ENCODE measurements at places on chromosomes 4 and X.

GRCh38 chr4:138972956-138973801 is 42.4 kb upstream of the NOCT start:
- H3K27ac ChIP-seq = no peak overlapping the region
- H3K27me3 ChIP-seq = no peaks in the 10 kb centered on the region
- H3K36me3 ChIP-seq = no peaks in the 10 kb centered on the region
- H3K4me3 ChIP-seq = no peak overlapping the region

DNA sequence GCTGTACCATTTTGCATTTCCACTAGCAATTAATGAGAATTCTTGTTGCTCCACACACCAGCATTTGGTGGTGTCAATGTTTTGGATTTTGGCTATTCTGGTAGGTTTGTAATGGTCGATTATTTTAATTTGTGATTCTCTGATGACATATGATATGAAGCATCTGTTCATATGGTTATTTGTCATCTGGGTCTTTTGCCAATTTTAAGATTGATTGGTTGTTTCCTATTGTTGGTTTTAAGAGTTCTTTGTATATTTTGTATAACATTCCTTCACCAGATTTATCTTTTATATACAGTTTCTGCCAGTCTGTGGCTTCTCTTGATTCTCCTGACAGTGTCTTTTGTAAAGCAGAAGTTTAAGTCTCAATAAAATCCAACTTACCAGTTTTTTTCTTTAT is 18.5 kb upstream of the BDH2 start:
- H3K36me3 ChIP-seq = no peaks in the 10 kb centered on the region
- no peak overlapping the region for H3K27ac ChIP-seq

DNA sequence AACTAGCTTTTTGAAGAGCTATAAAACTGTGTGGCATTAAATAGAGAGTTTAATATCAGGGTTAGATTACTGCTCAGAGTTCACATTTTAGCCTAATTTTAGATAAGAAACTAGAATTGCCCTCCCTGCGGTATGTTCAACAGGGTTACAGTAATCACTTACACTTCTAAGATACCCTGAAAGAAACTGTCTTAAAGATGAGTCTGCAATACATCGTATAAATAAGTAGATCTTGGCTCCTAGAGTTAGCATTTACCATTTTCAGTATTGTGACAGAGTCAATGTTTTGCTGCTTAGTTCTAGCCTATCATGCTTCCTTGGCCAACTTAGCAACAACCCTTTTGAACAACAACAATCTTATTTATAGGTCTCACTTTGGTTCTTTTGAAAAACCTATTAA is 217.8 kb upstream of the NDST4 start:
- H3K36me3 ChIP-seq = no peaks in the 10 kb centered on the region
- no peaks in the 10 kb centered on the region for H3K27me3 ChIP-seq
- H3K4me3 ChIP-seq = no peak overlapping the region
- H3K27ac ChIP-seq = no peak overlapping the region
- DNase-seq = no peak
- H3K4me1 ChIP-seq = no peaks in the 10 kb centered on the region

- H3K27ac ChIP-seq = peak overlapping the region; percentile 17
- H3K36me3 ChIP-seq = peaks cover 27% of the 10 kb centered on the region
- H3K4me1 ChIP-seq = peaks cover 44% of the 10 kb centered on the region
- H3K27me3 ChIP-seq = peaks cover 17% of the 10 kb centered on the region
- no peak for DNase-seq
- no peak overlapping the region for H3K4me3 ChIP-seq
Observed at GRCh38 chr4:77002321-77003107, 53.0 kb downstream of the SEPTIN11 start.

DNA sequence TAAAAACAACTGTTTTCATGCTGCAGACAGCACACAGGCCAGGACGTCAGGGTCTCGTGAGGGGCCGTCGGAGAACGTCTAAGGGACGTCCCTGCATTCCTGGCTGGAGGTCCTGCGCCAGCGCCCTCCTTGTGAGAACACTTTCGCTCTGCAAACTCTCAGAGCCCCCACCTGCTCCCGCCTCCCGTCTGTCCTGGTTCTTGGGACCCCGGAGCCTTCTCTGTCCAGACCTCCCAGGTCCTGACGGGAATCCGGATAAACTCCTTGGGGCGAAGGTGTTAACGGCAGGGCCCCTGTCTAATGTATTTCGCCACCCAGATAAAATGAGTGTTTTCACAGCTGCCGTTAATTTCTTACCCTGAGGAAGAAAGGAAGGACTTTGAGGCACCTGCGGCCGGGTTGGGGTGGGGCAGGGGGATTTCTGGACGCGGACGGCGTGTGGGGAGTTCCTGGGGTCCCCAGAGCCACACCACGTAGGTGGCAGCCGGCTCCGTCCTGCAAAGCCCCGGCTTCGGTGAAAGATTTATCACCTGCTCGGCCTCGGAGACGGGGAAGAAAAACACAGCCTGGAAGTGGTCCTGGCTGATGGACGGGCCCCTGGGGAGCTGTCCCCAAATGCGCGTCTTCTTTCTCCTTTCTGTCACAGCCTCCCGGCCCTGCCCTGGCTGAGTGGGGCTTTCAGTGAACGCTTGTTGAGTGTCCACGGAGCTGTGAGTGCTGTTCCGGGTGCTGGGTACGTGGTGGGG is 35.1 kb upstream of the PPP2R3B start:
- H3K27me3 ChIP-seq = peaks cover 10% of the 10 kb centered on the region
- H3K27ac ChIP-seq = no peak overlapping the region
- H3K4me3 ChIP-seq = no peak overlapping the region

- no peaks in the 10 kb centered on the region for H3K27me3 ChIP-seq
- no peak for DNase-seq
- H3K4me1 ChIP-seq = peaks cover 21% of the 10 kb centered on the region
- H3K36me3 ChIP-seq = peaks cover 62% of the 10 kb centered on the region
- H3K27ac ChIP-seq = peak overlapping the region; percentile 75
- H3K4me3 ChIP-seq = no peak overlapping the region
Observed at GRCh38 chr4:55866290-55866907, 13.0 kb downstream of the EXOC1 start.

DNA sequence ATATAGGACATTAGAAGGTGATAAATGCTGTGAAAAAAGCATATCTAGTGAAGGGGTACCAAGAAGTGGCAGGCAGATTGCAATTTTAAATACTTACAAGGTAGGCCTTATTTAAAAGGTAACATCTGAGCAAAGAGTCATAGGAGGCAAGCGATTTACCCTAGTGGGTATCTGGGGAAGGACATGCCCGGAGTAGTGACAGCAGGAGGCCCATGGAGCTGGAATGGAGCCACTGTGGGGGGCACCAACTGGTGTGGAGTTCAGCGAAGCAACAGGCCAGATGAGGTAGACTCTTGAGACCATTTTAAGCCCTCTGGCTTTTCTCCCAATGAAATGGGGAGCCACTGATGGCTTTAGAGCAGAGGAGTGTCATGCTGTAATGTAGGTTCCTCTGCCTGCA is 37.3 kb downstream of the SEC24D start:
- H3K27ac ChIP-seq = no peak overlapping the region
- H3K36me3 ChIP-seq = peaks cover 80% of the 10 kb centered on the region
- H3K4me1 ChIP-seq = peaks cover 13% of the 10 kb centered on the region
- no peak overlapping the region for H3K4me3 ChIP-seq
- no peak for DNase-seq

DNA sequence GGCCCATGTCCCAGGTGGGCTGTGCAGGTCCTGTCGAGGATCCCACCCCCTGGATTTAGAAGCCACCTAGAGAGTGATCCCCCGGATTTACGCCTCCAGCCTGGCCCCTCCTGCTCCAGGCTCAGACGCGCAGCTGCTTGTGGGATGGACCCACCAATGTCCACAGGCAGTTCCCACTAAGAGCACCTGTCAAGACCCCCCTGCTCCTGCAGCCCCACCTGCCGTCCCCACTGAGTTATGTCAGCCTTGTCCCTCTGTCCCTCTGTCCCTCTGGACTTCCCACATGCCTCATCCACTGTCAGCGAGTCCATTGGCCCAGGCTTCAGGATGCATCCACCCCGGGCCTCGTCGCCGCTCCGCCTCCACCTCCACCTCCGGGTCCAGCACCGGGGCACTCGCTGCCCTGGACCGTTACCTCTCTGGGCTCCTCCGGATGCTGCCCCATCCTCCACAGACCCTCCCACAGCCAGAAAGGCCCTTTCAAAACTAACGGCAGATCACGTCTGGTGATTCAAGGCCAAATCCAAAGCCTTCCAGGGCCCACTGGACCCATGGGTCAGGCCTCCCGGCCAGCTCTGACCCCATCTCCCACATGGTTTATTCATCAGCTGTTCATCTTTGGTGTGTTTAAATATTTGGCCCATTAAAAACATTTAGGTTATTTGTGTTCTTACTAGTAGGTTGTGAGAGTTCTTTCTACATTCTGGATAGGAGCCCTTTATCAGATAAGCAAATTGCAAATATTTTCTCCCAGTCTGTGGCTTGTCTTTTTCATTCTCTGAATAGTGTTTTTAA is 28.3 kb downstream of the HTRA3 start:
- no peaks in the 10 kb centered on the region for H3K27me3 ChIP-seq
- peaks cover 54% of the 10 kb centered on the region for H3K36me3 ChIP-seq
- no peak overlapping the region for H3K4me3 ChIP-seq
- DNase-seq = peak; percentile 13
- no peak overlapping the region for H3K27ac ChIP-seq

- H3K27ac ChIP-seq = no peak overlapping the region
- no peaks in the 10 kb centered on the region for H3K27me3 ChIP-seq
- no peak overlapping the region for H3K4me3 ChIP-seq
- no peak for DNase-seq
- no peaks in the 10 kb centered on the region for H3K36me3 ChIP-seq
- H3K4me1 ChIP-seq = no peaks in the 10 kb centered on the region
Observed at GRCh38 chrX:12681047-12681446, 110.2 kb upstream of the PRPS2 start.

GRCh38 chr4:26099967-26100366 is 185.9 kb downstream of the SMIM20 start:
- H3K4me3 ChIP-seq = no peak overlapping the region
- no peak overlapping the region for H3K27ac ChIP-seq
- no peaks in the 10 kb centered on the region for H3K36me3 ChIP-seq
- peaks cover 6% of the 10 kb centered on the region for H3K27me3 ChIP-seq
- H3K4me1 ChIP-seq = peaks cover 2% of the 10 kb centered on the region
- DNase-seq = no peak

GRCh38 chrX:80929251-80929650 is 119.6 kb upstream of the BRWD3 start:
- no peak overlapping the region for H3K27ac ChIP-seq
- H3K4me1 ChIP-seq = no peaks in the 10 kb centered on the region
- no peaks in the 10 kb centered on the region for H3K27me3 ChIP-seq
- no peak for DNase-seq

GRCh38 chrX:150990910-150991309 is 7.8 kb downstream of the HMGB3 start:
- H3K4me1 ChIP-seq = no peaks in the 10 kb centered on the region
- no peaks in the 10 kb centered on the region for H3K27me3 ChIP-seq
- DNase-seq = no peak

DNA sequence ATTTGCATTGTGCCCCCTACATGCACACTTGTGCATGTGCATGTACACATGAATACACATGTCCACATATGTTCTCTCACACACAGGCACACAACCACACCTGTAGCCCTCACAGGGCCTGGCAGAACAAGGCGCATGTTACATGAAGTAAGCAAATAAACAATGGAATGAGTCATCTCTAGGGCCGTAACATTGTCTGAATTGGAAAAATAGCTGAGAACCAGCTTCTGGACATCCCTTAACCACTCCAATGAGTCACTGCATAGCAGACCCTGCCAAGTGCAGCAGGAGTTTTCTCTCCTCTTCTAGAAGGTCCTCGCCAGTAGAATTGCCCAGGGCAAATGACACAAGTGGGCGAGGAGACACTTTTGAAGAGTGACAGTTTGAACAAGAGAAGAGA is 66.1 kb downstream of the MAGEA10 start:
- no peak overlapping the region for H3K27ac ChIP-seq
- DNase-seq = no peak
- no peaks in the 10 kb centered on the region for H3K36me3 ChIP-seq
- no peaks in the 10 kb centered on the region for H3K27me3 ChIP-seq
- H3K4me3 ChIP-seq = no peak overlapping the region

DNA sequence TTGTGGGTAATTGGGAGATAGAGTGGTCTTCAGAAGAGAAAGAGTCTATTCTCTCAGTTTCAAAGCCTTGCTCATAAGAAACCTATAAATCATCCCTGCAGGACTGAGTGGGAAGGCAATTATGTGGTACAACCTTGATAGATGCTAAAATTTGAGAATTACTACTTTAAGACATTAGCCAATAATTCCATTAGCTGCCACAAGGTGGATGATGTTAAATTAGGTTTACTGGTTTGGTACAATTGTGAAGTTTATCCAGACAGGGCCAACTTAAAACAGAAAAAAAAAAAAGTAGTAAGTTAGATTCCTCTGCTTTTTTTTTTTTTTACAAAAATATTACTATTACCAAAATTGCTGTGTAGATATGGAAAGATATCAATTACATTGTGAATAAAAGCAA is 73.2 kb upstream of the AMOT start:
- no peaks in the 10 kb centered on the region for H3K36me3 ChIP-seq
- no peak overlapping the region for H3K4me3 ChIP-seq
- no peak overlapping the region for H3K27ac ChIP-seq
- no peak for DNase-seq
- H3K4me1 ChIP-seq = no peaks in the 10 kb centered on the region

GRCh38 chr4:59664771-59665170 is 1535.4 kb upstream of the ADGRL3 start:
- no peaks in the 10 kb centered on the region for H3K4me1 ChIP-seq
- H3K27ac ChIP-seq = no peak overlapping the region
- no peak for DNase-seq
- H3K36me3 ChIP-seq = no peaks in the 10 kb centered on the region
- H3K4me3 ChIP-seq = no peak overlapping the region
- H3K27me3 ChIP-seq = no peaks in the 10 kb centered on the region

- H3K27me3 ChIP-seq = no peaks in the 10 kb centered on the region
- H3K27ac ChIP-seq = peak overlapping the region; percentile 54
- DNase-seq = peak; percentile 24
- no peaks in the 10 kb centered on the region for H3K36me3 ChIP-seq
Observed at GRCh38 chr4:145679520-145679919, 426 bp upstream of the C4orf51 start.

DNA sequence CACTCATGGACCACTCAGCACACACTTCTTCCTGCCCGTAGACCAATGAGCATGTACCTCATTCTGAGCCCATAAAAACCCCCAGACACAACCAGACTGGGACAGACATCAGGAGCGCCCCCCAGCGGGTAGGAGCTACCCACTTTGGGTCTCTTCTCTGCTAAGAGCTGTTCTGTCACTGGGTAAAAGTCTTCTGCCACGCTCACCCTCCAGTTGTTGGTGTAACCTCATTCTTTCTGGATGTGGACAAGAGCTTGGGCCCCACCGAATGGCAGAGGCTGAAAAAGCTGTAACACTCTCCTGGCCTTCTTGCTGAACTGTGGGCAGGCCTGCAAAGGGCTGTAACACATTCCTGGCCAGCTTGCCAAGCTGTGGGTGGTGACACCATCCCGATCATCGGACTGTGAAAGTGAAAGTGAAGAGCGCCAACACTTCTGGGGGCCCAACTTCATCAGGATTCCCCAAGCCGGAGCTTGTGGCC is 137.6 kb downstream of the TECRL start:
- peak overlapping the region; percentile 68 for H3K27ac ChIP-seq
- peaks cover 6% of the 10 kb centered on the region for H3K4me1 ChIP-seq
- H3K27me3 ChIP-seq = no peaks in the 10 kb centered on the region
- peak; percentile 46 for DNase-seq

- no peaks in the 10 kb centered on the region for H3K36me3 ChIP-seq
- H3K27me3 ChIP-seq = no peaks in the 10 kb centered on the region
- no peak overlapping the region for H3K4me3 ChIP-seq
- H3K27ac ChIP-seq = no peak overlapping the region
- no peak for DNase-seq
Observed at GRCh38 chrX:56947699-56948098, 47.6 kb downstream of the SPIN3 start.

Measured in left ventricle myocardium inferior (tissue), 1 donor.